A673 (cell line): ENCODE measurements at places on chromosomes 3 and 15. TPM values are rescaled to one million over a fixed set of nuclear protein-coding genes. Genes with fewer than 3 reads are reported as not detected.

- no peak for DNase-seq
- no peak overlapping the region for H3K4me3 ChIP-seq
- H3K27ac ChIP-seq: no peak overlapping the region
- H3K4me1 ChIP-seq: peaks cover 5% of the 10 kb centered on the region
- H3K36me3 ChIP-seq: no peaks in the 10 kb centered on the region
Observed at GRCh38 chr3:101518421-101518871, 5.4 kb upstream of the SENP7 start.

- peak; percentile 17 for DNase-seq
- no peaks in the 10 kb centered on the region for H3K36me3 ChIP-seq
- H3K27me3 ChIP-seq: no peaks in the 10 kb centered on the region
- H3K4me1 ChIP-seq: peaks cover 7% of the 10 kb centered on the region
- H3K27ac ChIP-seq: peak overlapping the region; percentile 74
Observed at GRCh38 chr3:33278163-33278562, 921 bp downstream of the FBXL2 start.

DNA sequence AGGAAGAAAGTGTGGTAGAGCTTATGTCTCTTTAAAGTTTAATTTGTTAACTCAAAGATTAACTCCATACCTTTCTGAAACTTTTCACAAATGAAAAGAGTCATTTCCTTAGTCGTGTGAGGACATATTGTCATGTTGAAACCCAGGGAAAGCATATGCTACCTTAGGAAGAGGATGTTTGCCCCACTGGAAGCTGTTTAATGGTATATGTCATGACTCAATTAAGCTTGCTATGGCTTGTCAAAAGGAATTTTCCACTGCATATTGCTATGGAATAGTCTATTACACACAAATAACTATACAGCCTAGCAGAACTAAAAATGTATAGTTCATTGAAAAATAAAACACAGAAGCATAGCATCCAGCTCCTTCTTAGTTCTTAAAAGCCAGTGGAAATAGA lies 69.9 kb downstream of the NSUN3 start:
- no peak overlapping the region for H3K4me3 ChIP-seq
- no peaks in the 10 kb centered on the region for H3K27me3 ChIP-seq
- H3K27ac ChIP-seq: no peak overlapping the region
- DNase-seq: no peak

DNA sequence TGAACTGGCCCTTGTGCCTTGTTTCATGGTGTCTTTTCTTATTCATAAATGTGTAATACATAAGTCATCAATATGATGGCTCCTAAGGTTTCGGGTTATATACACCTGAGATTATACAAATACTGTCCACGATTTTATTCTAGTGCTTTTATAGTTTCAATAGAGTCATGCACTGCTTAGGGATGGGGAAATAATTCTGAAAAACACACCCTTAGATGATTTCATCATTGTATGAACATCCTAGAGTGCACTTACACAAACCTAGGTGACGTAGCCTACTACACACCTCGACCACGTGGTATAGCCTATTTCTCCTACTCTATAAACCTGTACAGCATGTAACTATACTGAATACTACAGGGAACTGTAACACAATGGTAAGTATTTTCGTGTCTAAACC lies 988.8 kb upstream of the NR2F2 start:
- H3K4me1 ChIP-seq: no peaks in the 10 kb centered on the region
- H3K4me3 ChIP-seq: no peak overlapping the region
- H3K36me3 ChIP-seq: no peaks in the 10 kb centered on the region
- H3K27ac ChIP-seq: no peak overlapping the region
- H3K27me3 ChIP-seq: no peaks in the 10 kb centered on the region

GRCh38 chr15:33656168-33656567 lies 312.1 kb upstream of the CHRM5 start:
- no peaks in the 10 kb centered on the region for H3K4me1 ChIP-seq
- no peak overlapping the region for H3K27ac ChIP-seq
- H3K36me3 ChIP-seq: no peaks in the 10 kb centered on the region
- no peak for DNase-seq

DNA sequence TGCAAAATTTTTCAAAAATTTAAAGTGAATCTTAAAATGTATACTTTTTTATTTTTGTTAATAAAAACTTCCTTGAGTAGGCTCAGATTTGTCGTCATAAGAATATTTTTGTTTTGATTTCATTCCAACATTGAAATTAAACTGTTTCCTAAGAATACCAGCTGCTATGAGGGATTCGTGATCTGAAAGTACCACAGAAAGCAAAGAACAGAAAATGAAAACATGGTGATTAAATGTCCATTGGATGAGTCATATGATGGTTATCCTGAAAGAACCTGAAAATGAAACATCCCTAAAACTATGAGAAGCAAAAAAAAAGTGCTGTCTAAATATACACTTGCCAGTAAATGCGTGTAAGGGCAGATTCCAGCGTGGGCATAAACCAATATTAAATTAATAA lies 143.8 kb downstream of the GMNC start:
- no peak overlapping the region for H3K27ac ChIP-seq
- H3K36me3 ChIP-seq: no peaks in the 10 kb centered on the region
- DNase-seq: no peak
- no peaks in the 10 kb centered on the region for H3K27me3 ChIP-seq
- H3K4me1 ChIP-seq: no peaks in the 10 kb centered on the region

DNA sequence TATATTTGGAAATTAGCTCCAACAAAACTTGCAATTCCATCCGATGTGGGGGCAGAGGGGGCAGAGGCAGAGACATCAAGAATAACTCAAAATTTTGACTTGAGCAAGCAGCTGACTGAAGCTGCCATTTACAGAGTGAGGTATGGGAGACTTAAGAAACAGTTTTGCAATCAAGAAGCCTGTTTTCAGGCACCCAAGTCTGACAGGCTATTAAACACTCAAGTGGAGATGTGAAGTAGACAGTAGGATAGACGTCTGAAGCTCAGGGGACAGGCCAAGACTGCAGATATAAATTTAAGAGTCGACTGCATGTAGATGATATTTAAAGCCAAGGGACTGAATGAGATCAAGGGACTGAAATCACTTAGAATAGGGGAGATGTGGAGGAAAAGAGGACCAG lies 9.9 kb upstream of the SH3BP5 start:
- H3K27me3 ChIP-seq: no peaks in the 10 kb centered on the region
- no peak for DNase-seq
- no peak overlapping the region for H3K4me3 ChIP-seq
- no peaks in the 10 kb centered on the region for H3K36me3 ChIP-seq
- H3K4me1 ChIP-seq: peaks cover 21% of the 10 kb centered on the region
- H3K27ac ChIP-seq: no peak overlapping the region

GRCh38 chr15:95302809-95303208 lies 1027.7 kb upstream of the NR2F2 start:
- H3K27ac ChIP-seq: no peak overlapping the region
- no peak overlapping the region for H3K4me3 ChIP-seq
- H3K4me1 ChIP-seq: no peaks in the 10 kb centered on the region
- no peak for DNase-seq
- H3K36me3 ChIP-seq: no peaks in the 10 kb centered on the region

DNA sequence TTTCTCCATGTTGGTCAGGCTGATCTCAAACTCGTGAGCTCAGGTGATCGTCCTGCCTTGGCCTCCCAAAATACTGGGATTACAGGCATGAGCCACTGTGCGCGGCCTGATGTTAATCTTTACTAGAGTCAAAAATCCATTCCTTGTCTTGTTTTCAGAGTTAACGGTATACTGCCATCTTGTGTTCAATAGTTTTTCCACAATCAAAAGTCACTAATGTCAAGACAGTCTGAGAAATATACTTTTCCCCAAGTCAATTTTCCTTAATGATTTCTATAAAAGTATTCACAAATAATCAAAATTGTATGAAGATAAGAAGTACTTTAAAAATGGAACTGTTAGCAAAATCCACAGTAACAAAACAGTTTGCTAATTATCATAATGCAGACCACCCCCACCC lies 8.5 kb downstream of the CRBN start:
- peaks cover 47% of the 10 kb centered on the region for H3K36me3 ChIP-seq
- peak; percentile 56 for DNase-seq
- H3K27me3 ChIP-seq: no peaks in the 10 kb centered on the region
- peaks cover 12% of the 10 kb centered on the region for H3K4me1 ChIP-seq
- H3K27ac ChIP-seq: no peak overlapping the region

DNA sequence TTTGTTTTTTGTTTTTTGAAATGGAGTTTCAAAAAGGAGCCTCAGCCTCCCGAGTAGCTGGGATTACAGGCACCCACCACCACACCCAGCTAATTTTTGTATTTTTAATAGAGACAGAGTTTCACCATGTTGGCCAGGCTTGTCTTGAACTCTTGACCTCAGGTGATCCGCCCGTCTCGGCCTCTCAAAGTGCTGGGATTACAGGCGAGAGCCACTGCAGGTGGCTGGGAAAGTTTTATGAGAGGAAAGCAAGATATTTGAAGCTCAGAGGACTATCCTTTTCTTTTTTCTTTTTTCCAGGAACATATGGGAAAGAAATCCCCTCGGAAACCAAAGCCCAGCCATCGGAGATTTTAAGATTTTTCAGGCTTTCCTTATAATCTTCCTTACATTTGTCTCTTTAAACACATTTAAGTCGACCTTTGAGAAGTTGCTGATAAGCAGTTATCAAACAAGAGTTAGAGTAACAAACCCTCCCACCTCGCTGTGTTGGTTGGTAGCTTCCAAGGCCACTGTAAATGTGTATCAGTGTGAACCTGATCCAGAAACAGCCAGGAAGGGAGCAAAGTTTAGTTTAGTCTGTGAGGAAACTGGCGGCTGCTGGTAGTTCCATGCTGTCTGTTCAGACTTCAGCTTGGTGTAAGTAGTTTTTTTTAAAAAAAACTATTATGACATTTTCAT lies 34.5 kb upstream of the MAP3K13 start:
- no peaks in the 10 kb centered on the region for H3K36me3 ChIP-seq
- H3K4me1 ChIP-seq: peaks cover 11% of the 10 kb centered on the region
- no peak for DNase-seq
- H3K27ac ChIP-seq: no peak overlapping the region

CDHR4 gene
- 0.48 TPM in 1 of 2 replicates, not detected in the other for total RNA-seq
